ENCODE measurements at places on chromosomes 16 and 17.

- DNase-seq, result no peak
These were observed 11.8 kb downstream of the PIK3R6 start for GRCh38 chr17:8855477-8856204.

GRCh38 chr16:81698310-81698641, 80.8 kb upstream of the PLCG2 start:
- no peak for DNase-seq

DNA sequence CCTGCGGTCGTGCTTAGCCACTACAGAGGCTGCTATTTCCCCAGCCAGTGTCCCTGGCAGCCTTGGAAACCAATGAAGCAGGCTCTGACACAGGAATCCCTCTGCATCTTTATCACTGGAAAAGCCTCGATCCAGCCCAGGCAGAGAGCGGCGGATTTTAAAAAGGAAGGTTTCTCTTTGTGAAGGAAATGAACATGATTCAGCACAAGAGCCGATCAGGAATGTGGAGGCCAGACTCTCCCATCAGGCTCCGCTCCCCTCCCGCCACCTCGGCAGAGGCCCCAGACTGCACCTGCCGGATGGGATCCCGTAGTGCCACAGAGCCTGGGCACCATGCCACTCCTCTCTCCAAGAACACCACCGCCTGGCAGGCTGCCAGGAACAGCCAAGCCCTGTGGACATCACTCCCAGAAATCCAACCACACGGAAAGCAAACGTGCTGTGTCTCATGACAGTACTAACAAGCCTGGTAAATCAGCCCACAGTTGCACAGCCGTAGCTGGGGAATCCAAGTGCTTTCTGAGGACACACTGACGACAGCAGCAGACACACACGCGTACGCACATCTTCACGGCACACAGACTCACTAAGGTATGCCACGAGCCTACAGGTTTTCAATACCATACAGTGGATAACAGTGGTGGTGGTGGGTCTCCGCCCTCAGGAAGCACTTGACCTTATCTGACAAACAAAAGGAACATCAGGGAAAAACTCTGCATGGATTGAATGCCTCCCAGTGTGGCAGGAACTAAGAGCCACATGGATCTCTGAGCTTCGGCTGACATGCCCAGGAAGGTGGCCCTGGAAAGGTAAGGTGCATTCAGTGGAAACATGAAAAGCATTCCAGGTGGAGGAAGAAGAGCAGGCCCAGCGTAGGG, 5.4 kb downstream of the LRRC75A start:
- DNase-seq, result peak; percentile 63

DNA sequence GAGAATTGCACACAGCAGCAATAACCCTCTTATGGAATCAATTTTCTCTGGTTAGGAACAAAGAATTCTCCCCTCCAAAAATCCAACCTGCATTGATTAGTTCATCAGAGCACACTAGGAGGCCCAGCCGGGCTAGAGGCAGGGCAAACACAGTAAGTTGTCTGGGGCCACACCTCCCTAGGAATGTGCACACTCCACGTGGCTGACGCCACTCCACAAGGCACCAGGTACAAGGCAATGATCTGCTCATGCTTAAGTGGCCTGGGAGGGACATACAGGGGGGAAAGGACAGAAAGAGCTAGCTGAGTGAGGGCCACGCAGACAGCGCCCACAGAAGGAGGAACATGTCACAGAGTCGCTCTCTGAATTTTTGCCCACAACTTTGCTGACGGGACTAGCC, 107.6 kb downstream of the SLC39A11 start:
- DNase-seq, result peak; percentile 62

GRCh38 chr17:16941072-16942036, 30.6 kb downstream of the TNFRSF13B start:
- DNase-seq, result no peak

DNA sequence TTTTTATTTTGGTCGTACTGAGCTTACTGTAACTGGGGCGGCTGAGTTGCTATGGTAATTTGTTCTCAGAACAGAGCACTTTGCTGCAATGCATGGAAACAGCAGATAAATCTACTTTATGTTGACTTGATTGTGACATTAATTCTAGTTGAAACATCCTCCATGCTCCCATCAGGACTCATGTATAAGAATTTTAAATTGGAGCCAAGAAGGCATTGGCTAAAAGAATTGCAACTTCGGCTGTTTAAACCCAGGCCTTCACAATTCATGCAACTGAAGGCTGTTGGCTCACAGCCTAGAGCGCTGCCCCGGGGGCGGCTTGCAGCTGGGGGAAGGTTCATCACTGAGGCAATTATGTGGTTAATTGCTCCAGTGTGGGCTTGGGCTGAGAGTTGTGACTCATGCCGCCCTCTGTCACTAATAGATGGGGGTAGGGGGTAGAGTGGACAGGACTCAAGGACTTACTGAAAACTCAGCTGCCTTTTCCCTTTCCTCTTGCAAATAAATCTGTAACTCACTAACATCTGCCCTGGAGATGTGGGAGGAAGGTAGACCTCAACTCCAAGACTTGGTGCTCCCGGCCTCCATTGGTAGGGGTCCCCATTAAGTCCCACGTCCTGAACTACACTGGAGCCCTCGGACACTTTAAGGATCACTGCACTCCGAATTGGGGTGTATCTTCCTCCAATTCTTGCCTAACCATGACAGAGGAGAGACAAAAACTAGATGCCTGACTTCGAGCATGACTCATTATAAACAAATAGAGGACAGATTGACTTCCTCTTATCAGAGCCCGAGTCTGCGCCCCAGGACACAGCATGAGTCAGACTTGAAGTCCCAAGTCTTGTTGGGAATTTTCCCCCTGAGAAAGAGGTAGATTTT, 37.5 kb downstream of the ERCC4 start:
- peak; percentile 95 for DNase-seq

GRCh38 chr17:10370016-10370608, 2.7 kb downstream of the MYH13 start:
- no peak for DNase-seq

DNA sequence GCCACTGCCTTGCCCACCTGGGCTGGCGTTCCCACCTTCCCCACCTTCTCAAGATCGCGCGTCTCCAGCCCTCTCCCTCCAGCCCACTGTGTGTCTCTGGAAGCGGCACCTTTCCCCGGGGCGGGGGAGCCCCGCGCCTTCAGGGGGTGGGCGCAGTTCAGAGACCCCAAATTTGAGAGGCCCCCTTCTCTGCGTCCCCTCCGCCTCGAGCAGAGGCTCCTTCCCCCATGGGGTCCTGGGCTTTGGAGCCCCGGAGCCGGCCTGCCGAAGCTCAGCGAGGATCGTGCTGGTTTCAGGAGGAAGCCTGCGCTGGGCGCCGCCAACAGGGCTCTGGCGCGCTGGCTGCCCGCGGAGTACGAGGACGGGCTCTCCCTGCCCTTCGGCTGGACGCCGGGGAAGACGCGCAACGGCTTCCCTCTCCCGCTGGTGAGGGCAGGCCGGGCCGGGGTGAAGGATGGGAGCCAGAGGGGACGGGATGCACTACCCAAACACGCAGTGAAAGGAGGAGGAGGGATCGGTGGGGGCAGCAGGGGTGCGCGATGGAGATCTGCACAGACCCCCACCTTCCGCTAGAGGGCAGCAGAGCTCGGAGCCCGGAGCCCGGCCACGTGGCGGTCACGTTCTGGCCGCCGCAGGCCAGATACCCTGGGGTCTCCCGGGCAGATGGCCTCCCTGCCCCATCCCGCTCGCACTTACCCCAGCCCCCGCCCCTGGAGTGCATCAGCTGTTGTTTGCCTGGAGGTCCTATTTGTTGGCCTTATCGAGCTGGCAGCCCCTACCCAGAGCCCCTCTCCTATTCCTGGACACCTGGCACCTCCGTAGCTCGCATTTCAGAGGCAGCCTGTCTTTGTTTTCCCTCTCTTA, 11.1 kb downstream of the LPO start:
- DNase-seq, result peak; percentile 60

DNA sequence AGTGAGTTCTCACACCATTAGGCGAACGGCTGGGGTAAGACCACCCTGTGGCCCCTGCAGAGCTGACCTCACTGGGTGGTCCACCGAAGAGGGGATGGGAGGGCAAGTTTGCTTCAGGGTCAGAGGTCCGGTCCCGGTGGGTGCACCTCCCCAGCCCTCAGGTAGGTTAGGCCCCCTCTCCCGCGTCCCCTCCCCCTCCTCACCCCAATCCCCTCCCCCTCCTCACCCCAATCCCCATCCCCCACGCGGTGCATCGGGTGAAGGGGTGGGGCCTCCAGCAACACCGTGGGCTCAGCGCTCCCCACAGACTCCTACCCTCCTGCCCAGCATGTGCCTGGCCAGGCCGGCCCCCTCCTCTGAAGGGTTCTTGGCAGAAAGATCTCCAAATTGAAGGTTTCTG, 13.4 kb downstream of the MCRIP1 start:
- no peak for DNase-seq

DNA sequence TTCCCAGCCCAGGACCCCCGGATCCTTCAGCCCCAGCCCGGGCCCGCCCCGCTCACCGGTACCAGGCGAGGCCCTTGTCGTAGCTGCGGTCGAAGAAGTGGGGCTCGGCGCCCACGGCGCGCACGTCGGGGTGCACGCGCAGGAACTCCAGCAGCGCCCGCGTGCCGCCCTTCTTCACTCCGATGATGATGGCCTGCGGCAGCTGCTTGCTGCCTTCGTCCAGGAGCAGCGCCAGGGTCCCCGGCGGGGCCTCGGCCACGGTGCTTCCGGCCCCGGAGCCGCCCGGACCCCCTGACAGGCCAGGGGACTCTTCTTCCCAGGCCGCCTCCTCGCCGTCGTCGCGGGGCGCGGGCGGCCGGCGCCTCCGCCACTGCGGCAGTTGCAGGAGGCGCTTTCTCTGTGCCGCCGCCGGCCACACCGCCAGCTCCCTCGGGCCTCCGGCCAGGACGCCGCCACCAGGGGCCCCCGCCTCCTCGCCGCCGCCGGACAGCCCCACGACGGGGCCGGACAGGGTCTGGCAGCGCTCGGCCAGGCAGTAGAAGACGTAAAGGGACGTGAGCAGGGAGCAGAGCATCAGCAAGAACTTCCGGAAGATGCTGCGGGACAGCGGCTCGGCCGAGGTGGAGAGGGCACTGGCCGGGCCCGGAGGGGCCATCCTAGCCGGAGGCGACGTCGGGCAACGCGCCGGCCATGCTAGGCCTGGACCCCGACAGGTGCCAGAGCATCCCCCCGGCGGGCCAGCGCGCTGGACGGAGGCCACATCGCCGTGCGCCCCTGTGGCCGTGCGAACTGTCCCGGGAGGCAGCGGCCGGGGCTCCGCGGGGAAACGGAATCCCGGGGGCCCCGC, 1.0 kb downstream of the HS3ST3A1 start:
- DNase-seq, result peak; percentile 68

GRCh38 chr17:33021731-33022408, 30.2 kb downstream of the SPACA3 start:
- no peak for DNase-seq

- DNase-seq, result peak; percentile 39
These were observed 424 bp downstream of the HOXB2 start for GRCh38 chr17:48544349-48545021.

DNA sequence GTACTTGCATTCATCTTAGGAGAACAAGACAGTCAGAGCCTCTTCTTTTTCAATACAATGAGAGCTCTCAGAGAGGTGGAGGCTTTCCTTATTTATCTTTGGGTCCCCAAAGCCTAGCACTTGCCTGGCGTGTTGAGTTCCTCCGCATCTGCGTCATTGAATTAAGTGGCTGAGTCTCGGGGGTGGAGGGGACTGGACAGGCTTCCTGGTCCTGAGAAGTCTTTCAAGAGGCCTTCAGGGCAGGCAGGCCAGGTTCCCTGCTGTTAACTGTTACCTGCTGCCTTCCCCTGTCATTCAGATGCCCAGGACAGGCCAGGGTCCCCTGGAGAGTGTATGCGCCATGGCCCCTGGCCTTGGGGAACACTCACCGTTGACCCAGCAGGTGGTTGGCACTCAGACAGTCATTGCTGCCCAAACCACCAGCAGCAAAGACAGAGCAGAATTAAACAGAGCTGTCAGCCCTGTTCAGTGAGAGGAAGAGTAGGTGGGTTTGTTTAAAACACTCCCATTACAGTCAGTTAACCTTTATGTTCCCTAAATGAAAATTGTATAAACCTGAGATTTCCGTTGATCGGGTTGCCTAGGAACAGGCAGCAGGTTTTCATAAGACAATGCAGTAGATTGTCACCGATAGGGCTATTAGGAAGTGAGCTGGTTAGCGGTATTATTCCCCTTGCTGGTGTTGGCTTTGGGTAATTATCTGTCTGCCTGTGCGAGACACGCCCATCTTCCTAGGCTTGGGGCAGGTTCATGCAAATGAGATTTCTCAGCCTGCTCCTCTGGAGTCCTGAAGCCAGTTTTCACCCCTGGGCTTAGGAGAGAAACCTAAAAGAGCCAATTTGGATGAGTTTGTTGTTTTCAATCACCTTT, 132.7 kb downstream of the CCDC182 start:
- no peak for DNase-seq

DNA sequence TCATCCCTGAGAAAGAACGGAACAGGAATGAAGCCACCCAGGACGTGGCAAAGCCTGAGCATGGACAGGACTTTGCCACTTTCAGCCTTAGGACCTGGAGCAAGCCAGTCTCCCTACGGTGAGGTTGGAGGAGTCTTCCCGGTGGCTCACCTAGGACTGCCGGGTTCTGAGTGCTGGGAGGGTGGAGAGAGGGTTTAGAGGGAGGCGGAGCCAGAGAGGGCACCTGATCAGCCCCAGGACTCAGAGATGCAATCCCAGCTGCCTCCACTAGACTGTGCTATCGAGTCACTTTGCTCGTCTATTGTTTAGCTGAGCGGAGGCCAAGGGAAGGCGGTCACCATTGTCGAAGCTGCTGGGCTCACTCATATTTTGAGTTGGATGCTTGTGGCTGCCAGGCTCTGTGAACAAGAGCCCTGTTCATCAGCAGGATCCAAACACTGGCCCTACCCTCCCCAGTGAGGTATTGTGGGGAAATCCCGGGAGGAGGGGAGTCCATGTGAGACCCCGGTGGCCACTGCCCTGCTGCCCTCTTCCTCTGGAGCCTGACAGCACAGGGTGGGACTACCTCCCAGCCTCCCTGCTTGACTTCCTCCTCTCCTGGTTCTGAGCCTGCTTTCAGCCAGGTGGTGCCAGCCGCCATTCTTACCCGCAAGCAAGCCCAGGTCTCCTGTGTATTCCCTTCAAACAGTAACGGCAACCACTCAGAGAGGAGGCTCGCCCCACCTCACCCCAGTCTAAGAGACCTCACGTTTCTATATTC, 7.0 kb downstream of the KRT14 start:
- peak; percentile 81 for DNase-seq

DNA sequence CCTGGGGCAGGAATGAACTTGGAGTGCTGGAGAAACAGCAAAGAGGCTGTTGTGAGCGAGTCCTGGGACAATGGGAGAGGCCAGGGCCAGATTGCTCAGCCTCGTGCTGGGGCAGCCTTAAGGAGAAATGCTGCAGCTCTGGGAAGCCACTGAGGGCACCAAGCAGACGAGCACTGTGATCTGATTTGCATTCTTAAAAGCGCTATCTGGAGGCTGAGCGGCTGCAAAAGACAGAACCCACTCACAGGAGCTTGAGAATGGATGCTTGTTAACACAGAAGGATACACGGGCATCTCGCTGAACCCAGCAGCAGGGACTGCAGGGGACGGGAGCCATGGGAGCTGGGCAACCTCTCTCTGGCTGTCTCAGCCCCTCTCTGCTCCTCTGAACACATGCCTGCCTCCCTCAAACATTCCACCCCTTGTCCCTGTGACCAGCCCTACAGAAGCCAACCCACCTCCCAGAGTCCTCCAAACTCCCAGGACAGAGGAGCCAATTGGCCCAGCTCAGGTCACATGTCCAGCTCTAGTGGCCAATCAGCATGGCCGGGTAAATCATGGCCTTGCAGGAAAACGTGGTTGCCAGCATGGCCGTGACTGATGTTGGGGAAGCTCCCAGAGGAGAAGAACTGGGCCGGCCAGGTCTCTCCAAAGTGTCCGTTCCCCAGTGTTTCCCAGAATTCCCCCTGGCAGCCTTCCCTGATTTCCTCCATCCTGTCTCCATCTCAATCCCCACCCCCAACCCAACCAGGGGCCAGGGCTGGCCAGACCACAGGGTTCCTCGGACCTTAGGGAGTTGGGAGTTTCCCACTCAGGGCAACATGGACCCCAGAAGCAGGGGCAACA, 60.3 kb downstream of the GSG1L start:
- no peak for DNase-seq

Measured in ELR (cell line).